ENCODE measurements at places on chromosomes 16 and 17.

DNA sequence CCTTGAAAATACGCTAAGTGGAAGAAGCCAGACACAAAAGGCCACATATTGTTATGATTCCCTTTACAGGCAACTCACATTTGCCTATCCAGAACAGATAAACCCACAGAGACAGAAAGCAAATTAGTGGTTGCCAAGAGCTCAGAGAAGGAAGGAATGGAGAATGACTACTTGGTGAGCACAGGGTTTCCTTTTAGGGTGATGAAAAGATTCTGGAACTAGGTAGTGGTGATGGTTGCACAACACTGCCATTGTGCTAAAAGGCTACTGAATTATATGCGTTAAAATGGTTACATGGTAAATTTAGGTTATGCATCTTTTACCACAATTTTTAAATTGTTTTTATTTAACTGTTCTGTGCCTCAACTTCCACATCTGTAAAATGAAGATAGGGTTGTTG lies 4.4 kb downstream of the COPRS start:
- DNase-seq, result no peak

- DNase-seq, result no peak
Observed at GRCh38 chr16:48201515-48202201, 42.4 kb upstream of the LONP2 start.

GRCh38 chr17:70848785-70849184 lies 679.5 kb downstream of the KCNJ2 start:
- DNase-seq, result no peak

DNA sequence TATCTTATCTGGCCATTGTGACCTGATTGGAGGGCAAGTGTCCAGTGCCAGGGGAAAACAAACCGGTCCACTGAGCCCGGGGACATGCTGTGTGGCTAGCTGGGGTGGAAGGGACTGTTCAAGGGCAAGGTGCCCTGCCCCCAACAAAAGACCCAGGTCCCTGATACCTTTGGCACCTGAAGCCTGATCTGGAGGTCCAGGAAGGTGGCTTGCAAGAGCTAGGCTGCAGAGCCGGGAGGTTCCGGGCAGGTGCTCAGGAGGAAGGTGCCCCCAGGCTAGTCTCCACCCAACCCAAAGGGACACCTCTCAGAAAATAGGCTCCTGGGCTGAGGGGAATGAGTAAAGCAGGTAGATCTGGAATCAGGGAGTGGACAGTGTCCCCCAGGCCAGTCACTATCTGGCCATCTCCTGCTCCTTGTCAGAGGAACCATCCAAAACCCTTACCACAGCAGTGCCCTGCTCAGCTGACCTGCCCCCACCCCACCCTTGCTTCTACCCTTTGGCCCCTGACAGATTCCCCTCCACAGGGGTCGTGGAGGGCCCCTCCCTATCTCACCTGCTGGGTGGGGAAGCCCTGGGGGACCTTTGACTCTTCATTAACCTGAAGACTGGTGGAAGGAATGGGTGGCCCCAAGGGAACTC lies 6.2 kb downstream of the NAT9 start:
- no peak for DNase-seq

DNA sequence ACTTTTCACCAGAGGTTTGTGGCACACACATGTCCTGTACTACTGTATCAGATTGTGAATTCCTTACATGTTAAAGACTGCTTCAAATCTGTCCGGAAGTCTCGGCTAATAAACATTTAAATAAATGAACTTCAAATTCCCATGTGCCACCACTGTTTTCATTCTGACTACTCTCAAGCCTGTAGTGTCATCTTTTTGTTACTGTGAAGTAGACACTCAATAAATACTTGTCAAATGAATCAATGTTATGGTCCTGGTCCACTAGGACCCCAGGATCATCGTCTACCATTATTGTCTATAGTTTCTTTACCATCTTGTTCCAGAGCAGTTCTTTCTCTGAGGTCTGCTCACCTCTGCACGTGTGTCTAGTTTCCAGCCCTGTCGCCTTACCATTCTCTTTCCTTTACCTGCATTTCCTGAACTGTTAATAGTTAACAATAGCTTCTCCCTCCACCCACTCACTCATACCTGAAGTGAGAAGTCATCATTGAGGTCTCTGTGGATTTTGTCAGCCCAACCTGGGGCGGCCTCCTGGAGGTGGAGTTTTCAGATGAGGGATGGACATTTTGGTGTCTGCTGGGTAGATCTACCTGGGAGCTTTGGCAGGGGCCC lies 333.0 kb downstream of the SEC14L1 start:
- DNase-seq, result no peak

DNA sequence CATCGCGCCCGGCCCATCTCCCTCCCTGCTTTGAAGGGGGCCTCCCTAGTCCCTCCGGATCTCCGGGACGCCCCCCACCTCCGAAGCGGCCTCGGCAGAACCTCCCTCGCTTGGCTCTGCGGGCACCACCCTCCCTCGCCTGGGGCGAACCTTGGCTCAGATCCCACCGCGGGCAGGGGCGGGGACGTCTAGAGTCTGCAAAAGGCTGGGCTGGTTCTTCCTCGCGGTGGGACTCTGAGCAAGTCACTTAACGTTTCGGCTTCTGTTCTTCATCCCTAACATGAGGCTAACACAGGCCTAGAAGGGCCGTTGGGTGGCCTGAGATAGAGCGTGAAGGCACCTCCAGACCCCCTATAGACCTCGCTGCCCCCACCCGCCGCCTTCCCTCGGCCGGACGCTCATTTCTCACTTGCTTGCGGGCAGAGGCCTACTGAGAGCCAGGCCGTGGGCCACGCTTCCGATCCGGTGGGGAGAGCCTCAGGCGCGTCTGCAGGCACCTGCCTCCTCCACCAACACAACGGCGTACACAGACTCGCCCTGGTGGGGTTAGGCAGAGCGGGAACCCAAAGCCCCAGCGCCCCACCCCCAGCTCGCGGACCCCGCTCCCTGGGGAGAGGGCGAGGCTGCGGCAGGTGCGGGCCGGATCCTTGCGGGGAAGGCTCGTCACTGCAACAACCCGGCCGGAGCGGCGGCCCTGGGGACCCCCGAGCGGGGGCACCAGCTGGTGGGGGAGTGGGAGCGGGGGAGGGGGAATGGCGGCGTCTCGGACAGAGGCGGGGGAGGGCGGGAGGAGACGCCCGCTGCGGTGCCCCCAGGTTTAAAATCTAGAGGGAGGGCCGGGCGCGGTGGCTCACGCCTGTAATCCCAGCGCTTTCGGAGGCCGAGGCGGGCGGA lies 5.4 kb downstream of the MYO1C start:
- DNase-seq, result peak; percentile 63

DNA sequence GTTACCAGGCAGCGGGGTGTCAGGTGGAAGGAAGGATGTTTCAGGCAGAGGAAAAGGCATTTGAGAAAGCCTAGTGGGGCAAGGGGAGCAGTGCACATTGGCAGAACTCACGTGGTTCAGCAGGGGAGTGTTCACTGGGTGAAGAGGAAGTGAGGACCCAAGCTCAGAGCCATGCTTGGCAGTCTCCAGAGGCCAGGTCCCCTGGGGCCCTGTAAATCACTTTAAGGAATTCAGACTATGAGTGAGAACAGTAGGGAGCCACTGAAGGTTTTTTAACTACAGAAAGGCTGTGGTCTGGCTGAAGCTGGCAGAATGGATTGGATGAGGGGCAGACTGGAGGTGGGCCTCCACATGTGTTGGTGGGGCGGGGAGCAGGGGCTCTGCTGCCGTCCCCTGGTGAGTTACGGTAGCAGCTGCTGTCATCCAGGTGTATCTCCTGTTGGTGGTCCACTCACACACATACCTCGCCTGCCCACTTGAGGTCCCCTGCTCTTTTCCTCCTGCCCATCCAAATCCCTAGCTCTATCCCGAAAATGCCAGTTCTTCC lies 5.1 kb downstream of the CLEC16A start:
- DNase-seq, result no peak

DNA sequence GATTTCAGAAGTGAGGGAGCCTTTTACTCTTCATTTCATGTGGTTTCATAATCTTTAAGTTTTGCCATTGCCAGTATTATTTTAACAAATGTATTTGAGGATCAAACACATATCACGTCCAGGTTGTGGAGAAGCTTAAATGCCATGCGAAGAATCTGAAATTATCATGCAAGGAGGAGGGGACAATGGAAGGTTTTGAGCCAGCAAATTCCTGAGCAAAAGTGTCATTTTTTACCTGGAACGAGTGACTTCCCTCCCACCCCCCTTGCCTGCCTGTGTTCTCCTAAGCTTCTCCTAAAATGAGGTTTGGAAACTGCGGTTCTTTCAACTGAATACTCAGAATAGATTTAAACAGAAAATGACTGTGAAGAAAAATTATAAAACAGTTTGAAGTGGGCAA lies 77.6 kb downstream of the C16orf95 start:
- DNase-seq, result no peak

- no peak for DNase-seq
Observed at GRCh38 chr17:3004925-3005324, 58.5 kb downstream of the OR1D5 start.

DNA sequence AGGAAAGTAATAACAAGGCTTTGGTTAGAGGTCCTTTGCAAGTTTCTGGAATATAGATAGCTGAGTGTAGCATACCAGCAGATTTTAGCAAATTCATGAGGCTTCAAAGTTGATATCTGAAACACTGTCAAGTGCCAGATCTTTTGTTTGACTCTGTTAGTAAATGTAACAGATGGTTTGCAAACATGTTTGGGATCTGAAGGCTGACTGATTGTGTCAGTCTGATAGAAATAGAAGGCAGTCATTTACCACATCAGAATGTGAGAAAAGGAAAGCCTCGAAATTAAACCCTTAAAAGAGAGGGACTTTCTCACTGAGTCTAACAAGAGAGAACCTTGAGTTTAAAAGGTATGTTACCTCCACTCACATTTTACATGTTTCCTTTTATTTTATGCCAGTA lies 371.5 kb downstream of the KIF2B start:
- no peak for DNase-seq

- no peak for DNase-seq
Observed at GRCh38 chr17:76935331-76935730, 67.1 kb downstream of the MGAT5B start.

DNA sequence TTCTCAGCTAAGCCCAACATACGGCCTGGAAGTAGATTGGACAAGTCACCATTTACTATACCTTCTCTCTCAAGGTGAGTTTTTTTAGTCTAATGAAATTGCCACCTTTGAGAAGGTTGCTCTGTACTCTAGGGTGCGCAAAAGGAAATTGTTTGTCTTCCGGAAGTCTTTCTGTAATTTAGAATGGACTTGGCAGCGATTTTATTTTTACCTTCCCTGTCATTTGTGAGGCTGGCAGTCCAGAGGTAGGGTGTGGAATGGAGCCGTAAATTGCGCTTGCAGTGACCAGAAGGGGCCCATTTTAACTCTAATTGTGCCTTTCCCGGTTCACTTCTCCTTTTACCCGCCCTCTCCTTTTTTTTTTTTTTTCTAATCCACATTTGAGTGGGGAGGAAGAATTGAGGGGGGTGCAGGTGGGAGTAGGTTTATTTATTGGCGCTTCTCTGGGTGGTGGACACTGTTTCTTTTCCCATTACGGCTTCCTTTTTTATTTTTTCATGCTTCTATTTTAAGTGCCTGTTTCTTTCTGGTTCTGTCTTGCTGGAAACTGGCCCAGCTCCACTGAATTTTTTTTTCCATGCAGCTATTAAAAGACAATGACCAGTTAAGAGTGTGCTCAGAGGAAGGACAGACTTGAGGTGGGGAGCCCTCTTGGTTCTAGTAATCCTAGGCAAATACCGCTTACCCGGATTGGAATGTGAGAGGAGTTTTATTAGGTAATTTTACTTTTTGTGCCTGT lies 89.7 kb upstream of the CLEC18A start:
- no peak for DNase-seq

GRCh38 chr17:48471817-48472410 lies 41.9 kb upstream of the SKAP1 start:
- DNase-seq, result no peak
